ENCODE measurements at places on chromosomes 5 and 9.

GRCh38 chr5:33824516-33825195 is 67.1 kb downstream of the ADAMTS12 start:
- DNase-seq = no peak

- no peak for DNase-seq
These were observed 18.4 kb downstream of the SLC6A18 start for GRCh38 chr5:1243487-1244130.

- no peak for DNase-seq
These were observed 171.6 kb upstream of the OTULINL start for GRCh38 chr5:14410068-14410393.

- peak; percentile 77 for DNase-seq
These were observed 25.8 kb upstream of the HMCN2 start for GRCh38 chr9:130239741-130240241.

GRCh38 chr5:112668016-112668415 is 69.7 kb upstream of the APC start:
- no peak for DNase-seq

GRCh38 chr9:122059955-122060324 is 33.2 kb downstream of the TTLL11 start:
- no peak for DNase-seq

DNA sequence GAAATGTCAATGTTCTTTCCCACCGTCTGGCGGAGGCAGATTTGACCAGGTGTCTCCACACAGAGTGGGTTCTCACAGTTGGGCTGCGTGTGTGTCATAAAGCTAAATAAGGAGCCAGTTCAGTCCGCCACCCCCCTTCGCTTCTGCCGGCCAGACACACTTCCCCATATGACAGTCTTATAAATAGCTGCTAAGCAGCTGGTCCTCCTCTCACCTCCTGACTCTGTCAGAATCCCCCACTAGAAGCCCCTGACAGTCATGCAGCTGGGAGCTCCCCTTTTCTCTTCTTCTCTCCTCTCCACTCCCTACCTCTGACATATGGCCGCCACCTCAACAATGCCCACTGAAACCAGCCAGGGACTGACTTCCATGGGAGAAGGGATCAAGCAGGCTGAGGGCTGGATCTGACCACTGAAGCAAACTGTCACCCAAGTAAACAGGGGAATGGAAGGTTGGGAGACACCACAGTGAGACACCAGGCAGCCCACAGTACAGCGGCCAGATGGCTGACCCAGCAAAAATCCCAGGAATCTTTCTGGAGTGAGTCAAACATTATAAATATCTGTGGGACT is 141.9 kb upstream of the EFNA5 start:
- DNase-seq = no peak

- no peak for DNase-seq
These were observed 62.1 kb upstream of the CTXN3 start for GRCh38 chr5:127586811-127587210.

DNA sequence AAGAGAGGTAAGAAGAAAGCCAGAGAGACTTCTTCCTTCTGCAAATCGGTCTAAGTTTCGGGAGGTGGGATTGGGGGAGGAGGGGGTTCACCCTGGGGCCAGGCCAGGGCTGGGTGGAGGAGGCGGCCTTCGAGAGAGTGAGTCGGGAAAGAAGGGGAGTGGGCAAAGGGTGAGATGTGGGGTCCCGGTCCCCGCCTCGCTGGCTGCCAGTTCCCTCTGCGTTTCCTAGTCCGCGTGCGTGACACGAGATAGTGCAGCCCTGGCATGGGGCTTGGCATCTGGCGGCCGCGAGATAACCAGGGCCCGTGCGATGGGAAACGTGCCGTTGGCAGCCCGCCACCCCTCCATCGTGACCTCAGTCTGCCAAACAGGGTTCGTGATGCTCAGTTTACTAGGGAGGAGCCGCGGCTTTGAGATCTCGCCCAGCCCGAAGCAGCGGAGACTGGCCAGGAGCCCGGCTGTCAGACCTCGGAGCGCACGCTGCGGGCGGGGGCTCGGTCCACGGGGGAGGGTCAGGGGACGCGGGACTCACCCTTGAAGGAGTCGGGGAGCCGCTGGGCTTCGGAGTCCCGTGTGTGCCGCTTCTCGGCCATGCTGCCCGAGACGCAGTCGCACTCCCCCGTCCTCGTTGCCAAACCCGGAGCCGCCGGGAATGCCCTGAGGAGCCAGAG is at the start of gene STOM:
STOM (minus strand) TSS at position 656 of the 671 bp plus-strand sequence; CDS start at position 593, 63 bp downstream.
- DNase-seq = no peak

DNA sequence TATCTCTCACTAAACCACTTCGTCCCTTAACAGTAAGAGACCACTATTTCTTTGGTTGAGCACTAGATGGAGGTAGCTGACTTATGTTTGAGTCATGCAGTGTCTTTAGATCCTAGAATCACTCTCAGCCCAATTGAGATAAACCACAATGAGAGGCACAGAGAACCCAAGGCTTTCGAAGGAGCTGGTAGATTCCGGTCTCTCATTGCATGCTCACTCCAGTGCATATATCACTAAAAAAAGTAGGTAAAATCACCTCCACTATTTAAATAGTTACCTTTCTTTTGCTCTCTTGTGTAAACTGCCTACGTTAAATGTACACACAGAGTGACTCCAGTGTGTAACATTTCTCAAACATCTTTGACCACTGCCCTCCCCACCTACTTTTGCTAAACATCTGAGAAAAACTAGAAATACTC is 27.6 kb downstream of the ACTL7A start:
- peak; percentile 6 for DNase-seq

DNA sequence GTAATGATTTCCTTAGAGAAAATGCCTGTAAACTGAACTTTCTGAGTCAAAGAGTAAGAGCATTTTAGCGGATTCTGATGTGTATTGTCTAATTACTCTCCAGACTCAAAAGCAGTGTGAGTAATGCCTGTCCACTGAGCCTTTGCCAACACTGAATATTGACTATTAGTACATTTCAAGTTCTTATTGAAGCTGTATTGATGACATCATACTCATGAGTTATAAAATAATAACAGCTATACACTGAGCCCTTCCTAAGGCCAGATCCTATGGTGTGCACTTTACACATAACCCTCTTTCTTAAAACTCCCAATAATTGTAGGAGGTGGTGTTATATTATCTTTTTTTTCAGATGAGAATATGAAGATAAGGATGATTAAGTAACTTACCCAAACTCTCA is 152.8 kb upstream of the TRPC7 start:
- DNase-seq = no peak

GRCh38 chr5:170388818-170389549 is at the start of gene KCNMB1:
KCNMB1 (minus strand) TSS chr5:170389367; CDS start chr5:170385447, 3,920 bp downstream.
- no peak for DNase-seq

DNA sequence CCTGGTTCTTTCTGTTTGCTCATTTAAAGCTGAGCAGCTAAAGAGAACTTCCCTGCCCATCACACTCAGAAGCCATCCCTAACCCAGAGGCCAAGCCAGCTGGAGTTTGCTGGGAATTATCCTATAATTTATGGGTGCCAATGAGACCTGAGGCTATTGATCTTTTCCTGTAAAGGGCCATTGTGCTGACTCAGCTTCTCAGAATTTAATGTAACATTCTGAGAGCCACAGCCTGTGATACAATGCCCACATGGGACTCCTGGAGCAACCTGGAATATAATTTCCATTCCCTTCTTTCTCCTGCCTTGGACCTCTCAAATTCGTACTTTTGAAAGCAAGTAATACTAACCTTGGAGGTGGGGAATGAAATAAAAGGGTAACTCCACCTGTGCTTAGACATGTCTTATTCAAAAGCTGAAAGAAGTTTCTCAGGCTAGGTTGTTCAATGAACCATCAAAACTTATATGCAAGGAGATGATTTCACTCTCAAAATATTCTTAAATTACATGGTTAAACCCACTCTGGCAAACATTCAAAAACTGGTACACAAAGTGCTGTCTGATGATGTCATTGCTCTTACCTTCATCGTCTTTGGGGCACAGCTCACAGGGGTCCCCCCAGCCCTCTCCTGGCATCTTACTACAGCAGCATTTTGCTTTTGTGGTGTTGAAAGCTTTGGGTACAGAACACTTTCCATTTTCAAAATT is 206.7 kb downstream of the SLC12A2 start:
- DNase-seq = peak; percentile 8

DNA sequence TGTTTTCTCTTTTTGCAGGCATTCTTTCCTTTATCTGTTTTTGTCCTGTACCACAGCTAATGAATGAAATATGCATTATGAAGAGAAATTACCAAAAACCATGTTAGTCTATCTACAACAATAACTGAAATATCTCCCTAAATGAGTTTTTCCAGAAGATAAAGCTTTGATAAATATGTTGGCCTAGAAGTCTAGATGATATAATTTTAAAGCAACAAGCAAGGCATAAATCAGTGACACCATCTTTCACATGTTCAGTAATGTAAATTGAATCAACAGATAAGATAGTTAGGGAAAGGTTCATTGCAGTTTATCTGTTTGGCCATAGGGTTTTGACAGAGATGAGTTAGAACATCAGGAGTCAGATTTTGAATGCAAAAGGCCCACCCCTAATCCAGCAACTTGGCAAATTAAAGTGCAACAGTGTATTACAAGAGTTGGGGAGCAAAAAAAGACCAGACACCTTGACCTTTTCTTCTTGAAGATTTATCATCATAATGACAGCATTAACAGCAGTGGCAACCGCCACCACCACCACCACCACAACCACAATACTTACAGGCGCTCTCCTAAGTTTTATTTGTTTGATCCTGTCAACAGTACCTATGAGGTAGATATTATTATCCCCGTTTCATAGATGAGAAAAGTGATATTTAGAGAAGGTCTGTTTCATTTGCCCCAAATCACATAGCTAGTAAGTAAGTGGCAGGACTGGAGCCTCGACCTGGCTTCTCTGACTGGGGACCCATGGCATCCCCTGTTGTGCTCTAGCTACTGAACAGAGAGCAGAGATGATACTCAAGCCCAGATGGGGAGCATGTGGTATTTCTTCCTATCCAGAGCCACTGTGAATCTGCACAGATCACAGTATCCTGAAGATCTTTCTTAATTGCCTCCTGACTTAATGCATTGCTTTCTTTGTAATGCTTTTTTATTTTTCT is 122.8 kb upstream of the DHFR start:
- DNase-seq = no peak

GRCh38 chr5:153537207-153537606 is 46.7 kb downstream of the GRIA1 start:
- DNase-seq = no peak

- DNase-seq = no peak
These were observed 67.9 kb downstream of the VCAN start for GRCh38 chr5:83539463-83539790.

GRCh38 chr5:38888041-38888440 is 42.2 kb downstream of the OSMR start:
- no peak for DNase-seq

- no peak for DNase-seq
These were observed 25.6 kb downstream of the CSF2 start for GRCh38 chr5:132099076-132099748.

DNA sequence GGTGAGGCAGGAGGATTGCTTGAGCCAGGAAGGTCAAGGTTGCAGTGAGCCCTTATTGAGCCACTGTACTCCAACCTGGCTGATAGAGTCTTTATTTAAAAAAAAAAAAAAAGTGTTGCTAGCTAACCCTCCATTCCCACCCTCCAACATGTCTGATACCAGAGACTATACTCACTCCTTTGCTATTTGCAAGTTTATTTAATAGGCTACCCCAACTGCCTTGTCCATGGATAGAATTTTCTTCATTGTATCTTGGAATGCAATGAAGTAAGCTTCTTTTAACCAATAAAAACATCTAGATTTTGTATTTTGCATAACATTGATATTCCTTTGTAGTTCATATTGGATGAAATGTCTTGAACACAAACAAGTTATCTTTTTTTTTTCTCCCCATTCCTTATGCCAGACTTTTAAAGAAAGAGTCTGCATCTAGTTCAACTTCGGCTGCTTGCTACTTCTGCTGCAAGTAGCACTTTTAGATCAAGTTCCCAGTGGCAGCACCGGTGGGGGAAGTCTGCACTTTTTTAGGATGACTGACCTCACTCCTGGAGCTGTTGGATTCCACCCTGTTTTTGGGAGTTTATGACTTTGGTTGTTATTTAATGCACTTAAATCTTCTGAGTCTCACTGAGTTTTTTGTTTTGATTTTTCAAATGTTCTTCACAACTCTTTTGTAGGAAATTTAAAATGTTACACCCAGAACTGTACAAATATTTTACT is 112.5 kb downstream of the UHRF2 start:
- DNase-seq = no peak

Measured in Caki2 (cell line).